ENCODE measurements at places on chromosomes 2 and 18.
A peak's percentile ranks its signal among the peaks of the same experiment; 100 is the strongest.

- peak; percentile 33 for DNase-seq
These were observed 17.2 kb downstream of the GPC1 start for GRCh38 chr2:240452462-240453256.

- no peak for DNase-seq
These were observed 1479.8 kb upstream of the ACVR2A start for GRCh38 chr2:146365041-146365440.

- no peak for DNase-seq
These were observed 182.5 kb upstream of the HDAC4 start for GRCh38 chr2:239583171-239583878.

DNA sequence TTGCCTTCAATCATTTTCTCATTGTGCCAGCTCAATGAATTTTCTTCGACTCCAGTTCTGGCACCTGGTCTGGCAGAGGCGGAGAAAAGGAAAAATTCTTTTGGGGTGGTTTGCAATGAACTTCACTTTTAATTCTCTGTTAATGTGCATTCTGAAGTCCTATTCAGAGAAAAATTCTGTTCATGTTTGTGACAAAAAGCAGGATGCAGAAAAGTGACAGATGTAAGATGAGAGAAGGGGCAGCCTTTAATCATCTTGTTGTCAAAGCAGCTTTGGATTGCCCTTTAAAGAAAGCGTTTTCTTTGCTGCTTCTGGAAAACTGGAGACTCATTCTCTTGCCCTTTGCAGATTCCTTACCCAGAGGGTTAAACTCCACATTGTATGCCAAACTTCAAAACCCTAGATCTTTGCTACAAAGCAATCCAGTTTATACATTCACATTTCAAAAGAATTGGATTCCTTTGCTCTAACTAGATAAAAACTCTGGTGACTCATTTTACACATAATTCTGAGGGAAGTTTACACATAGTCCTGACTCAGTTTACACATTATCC is 94.6 kb upstream of the CAVIN2 start:
- DNase-seq = no peak

DNA sequence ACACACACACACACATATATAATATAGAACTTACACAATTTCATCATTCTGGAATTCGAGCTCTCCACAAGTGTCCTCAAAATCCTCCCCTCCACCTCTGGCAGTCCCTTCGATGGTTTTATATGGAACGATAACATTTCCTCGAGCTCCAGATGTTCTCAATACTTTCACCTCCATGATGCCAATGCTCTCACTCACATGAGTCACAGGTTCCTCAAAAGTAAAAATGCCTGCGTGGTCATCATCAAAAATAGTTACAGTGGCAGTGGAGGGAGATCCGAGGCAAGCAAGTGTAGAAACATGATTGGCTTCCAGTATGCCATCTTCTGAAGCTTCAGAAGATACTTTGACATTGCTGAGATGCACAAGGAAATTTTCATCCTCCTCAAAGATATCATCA is 23.5 kb downstream of the SLC8A1 start:
- peak; percentile 74 for DNase-seq

DNA sequence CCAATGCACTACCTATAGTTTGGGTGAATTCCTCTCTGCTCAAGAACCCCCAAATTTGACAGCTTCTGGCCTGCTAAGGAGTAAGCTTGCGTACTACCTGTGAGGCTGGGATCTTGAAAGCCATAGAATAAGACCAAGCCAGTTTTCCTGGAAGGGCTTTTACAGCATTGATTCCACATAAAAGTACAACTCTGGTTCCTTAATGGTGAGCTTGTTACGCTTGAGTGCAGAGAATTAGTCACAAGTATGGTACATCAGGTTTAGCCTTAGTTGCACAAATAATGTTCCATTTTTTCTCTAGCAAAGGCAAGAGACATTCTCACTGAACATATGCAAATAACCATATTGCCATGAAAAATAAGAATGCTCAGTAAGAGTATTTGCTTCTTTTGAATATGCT is 39.1 kb upstream of the STK39 start:
- no peak for DNase-seq

- DNase-seq = no peak
These were observed 5.6 kb upstream of the GREB1 start for GRCh38 chr2:11528228-11528627.

DNA sequence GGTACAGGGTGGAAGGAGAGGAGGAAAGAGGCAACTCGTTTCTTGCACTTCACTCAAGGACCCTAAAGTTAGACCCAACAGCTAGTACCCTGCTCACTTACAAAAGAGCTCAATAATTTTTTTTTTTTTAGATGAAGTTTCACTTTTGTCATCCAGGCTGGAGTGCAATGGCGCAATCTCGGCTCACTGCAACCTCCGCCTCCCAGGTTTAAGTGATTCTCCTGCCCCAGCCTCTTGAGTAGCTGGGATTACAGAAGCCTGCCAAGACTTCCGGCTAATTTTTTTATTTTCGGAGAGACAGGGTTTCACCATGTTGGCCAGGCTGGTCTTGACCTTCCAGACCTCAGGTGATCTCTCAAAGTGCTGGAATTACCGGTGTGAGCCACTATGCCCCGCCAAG is 4.1 kb downstream of the ASB3 start:
- DNase-seq = no peak

GRCh38 chr18:80006724-80007123 is 18.4 kb upstream of the TXNL4A start:
- DNase-seq = no peak

DNA sequence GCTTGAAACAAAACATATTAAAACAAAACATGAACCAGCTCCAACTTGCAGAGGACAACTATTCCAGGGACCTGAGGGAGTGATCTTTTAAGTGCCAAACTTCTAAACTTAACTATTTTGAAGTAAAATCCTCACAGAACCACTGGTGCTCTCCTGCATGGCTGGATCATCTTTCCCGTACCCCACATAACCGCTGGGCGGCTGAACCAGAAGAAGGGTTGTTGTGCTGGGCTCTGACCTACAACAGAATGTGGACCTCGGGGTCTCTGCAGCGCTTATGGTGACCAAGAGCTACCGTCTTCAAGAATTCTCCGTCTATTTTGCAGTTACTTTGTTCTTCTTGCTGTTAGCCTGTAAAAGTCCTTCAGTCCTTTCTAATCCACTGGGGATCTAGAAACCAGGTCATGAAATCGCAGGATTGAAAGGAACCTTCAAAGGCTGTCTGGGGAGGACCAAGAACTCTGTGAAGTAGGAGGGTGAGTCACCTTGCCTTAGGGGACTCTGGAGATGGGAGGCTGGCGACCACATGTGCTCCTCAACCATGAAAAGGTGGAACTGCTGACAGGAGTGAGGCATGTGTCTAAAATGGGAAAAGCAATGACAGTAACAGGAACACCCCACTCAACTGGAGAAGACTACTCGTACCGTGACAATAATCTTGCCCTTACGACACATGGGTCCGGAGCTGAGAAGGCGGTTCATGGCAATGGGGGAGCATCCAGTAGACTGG is 46.6 kb downstream of the HDLBP start:
- DNase-seq = peak; percentile 78

- no peak for DNase-seq
These were observed 6.4 kb upstream of the BOK start for GRCh38 chr2:241551998-241552737.

DNA sequence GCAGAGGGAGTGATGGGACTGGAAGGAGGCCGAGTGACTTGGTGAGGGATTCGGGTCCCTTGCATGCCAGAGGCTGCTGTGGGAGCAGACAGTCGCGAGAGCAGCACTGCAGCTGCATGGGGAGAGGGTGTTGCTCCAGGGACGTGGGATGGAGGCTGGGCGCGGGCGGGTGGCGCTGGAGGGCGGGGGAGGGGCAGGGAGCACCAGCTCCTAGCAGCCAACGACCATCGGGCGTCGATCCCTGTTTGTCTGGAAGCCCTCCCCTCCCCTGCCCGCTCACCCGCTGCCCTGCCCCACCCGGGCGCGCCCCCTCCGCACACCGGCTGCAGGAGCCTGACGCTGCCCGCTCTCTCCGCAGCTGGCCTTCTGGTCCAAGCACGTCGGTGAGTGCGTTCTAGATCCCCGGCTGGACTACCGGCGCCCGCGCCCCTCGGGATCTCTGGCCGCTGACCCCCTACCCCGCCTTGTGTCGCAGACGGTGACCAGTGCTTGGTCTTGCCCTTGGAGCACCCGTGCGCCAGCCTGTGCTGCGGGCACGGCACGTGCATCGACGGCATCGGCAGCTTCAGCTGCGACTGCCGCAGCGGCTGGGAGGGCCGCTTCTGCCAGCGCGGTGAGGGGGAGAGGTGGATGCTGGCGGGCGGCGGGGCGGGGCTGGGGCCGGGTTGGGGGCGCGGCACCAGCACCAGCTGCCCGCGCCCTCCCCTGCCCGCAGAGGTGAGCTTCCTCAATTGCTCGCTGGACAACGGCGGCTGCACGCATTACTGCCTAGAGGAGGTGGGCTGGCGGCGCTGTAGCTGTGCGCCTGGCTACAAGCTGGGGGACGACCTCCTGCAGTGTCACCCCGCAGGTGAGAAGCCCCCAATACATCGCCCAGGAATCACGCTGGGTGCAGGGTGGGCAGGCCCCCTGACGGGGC is 4.6 kb downstream of the PROC start:
- DNase-seq = no peak

- DNase-seq = peak; percentile 89
These were observed 88.5 kb upstream of the SH3BP4 start for GRCh38 chr2:234863043-234863934.

- no peak for DNase-seq
These were observed 17.3 kb downstream of the ACADL start for GRCh38 chr2:210207929-210208328.

- DNase-seq = no peak
These were observed 278.2 kb upstream of the NCKAP5 start for GRCh38 chr2:133846476-133846875.

- DNase-seq = no peak
These were observed 26.4 kb upstream of the ATP5MC3 start for GRCh38 chr2:175207741-175208438.

GRCh38 chr2:25387876-25388449 is 46.2 kb upstream of the DNMT3A start:
- DNase-seq = no peak

DNA sequence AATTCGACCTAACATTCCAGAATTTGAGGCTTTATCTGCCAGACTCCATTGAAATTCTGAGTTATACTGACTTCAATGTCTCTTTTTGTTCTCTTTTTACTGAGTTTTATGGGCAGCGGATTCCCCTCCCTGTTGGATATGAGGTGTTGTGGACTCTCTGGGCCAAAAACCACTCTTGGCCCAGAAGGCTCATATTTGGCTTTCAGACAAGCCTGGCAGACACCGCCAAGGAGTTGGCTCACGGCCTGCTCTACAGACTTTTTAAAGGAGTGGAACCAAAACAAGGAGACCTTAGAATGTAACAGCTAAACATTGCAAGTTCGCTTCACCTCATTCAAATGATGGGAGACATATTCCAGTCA is 206.4 kb upstream of the NCKAP5 start:
- no peak for DNase-seq

GRCh38 chr2:225398372-225398771 is 1.1 kb upstream of the NYAP2 start:
- no peak for DNase-seq

DNA sequence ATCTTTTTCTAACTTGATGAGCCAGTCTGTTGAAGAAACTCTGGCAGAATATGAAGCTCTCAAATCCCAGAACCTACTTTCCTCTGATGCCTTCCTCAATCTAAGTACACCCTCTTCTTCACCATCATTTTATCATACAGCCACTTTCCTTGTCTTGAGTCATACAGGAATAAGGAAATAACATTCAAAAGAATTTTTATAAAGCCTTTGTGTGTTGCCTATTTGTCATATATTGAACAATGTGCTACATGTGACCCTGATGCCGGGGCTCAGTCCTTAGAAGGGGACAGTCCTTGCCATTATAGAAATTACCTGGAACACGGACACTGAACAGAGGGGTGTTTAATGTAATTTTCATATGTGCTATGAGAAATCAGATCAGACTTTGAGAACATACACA is 27.4 kb downstream of the RAPGEF4 start:
- no peak for DNase-seq

GRCh38 chr2:203240491-203240890 is 1.7 kb downstream of the CYP20A1 start:
- DNase-seq = no peak

DNA sequence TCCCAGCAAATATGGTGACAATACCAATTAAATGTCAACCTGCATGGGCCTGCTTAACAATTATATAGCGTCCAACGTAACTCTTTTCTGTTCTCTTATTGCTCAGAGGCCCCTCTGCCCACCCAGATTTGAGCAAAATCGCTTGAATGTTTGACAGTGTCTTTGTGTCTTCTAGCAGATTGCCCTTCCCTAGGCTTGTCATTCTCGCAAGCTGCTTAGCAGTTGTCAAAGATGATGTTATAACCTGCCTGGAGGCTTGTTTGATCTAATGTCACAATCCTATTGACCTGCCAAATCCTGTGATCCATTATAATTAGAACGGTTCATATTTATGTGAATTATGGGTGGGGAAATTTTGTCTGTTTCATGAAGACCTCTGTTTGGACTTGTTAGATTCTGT is 108.8 kb downstream of the FARSB start:
- no peak for DNase-seq

DNA sequence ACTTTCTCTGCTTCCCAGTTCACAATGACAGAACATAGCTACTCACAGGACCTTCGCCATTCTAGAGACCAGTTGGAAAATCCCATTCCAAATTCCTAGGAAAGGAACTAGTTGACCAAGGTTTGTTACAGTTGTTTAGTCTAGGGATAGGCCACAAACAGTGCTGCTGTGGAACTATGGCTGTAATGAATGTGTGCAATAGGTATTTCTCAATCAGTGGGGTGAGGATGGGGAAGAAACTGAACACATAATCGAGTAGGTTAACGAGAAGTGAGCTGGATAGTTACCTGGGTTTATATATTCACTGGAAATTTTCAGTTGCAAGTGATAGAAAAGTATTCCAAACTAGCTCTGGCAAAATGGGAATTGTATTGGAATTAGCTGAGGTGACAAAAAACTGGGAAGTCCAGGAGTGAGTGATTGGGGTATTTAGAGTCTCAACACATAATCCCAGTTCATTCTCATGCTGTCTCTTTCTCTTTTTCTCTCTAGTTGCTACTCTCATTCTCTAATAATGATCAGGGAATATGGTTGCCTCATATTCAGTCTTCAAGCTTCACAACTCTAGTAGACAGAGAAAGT is 18.2 kb upstream of the HMSD start:
- no peak for DNase-seq

- DNase-seq = no peak
These were observed 112.5 kb downstream of the KCNF1 start for GRCh38 chr2:11024259-11024645.

GRCh38 chr18:3281456-3282400 is 19.8 kb downstream of the MYL12B start:
- DNase-seq = peak; percentile 87

GRCh38 chr2:18959952-18960717 is 370.8 kb upstream of the NT5C1B start:
- peak; percentile 85 for DNase-seq

GRCh38 chr2:12737738-12738485 is 21.2 kb downstream of the TRIB2 start:
- peak; percentile 81 for DNase-seq

GRCh38 chr2:239078128-239078924 is 230.4 kb downstream of the TWIST2 start:
- no peak for DNase-seq

- DNase-seq = no peak
These were observed 68.4 kb downstream of the RRM2 start for GRCh38 chr2:10190737-10191532.

GRCh38 chr2:26621469-26622199 is 19.5 kb downstream of the CIB4 start:
- DNase-seq = peak; percentile 39

Data from fibroblast of mammary gland (primary cell).